ENCODE measurements at places on chromosomes 5 and 9.

GRCh38 chr9:106843371-106843770 is 19.6 kb upstream of the ZNF462 start:
- DNase-seq, result no peak

DNA sequence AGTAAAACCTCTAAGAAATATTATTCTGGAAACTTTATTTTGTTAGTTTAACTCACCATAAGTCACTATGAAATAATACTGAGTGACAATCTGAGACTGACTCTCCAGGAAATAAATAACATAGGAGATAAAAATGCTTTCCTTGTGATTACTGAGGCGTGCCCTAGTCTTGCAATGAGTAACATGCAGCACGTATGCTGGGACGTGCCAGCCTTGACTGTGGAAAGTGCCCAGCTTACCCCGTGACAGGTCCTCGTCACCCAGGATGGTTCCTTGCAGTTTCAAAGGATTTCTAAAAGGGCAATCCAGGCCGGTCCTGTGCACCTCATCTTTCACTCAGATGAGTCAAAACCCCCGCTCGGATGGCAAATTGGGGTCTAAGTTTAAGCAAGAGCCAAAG is 720.8 kb upstream of the ADAMTS16 start:
- no peak for DNase-seq

DNA sequence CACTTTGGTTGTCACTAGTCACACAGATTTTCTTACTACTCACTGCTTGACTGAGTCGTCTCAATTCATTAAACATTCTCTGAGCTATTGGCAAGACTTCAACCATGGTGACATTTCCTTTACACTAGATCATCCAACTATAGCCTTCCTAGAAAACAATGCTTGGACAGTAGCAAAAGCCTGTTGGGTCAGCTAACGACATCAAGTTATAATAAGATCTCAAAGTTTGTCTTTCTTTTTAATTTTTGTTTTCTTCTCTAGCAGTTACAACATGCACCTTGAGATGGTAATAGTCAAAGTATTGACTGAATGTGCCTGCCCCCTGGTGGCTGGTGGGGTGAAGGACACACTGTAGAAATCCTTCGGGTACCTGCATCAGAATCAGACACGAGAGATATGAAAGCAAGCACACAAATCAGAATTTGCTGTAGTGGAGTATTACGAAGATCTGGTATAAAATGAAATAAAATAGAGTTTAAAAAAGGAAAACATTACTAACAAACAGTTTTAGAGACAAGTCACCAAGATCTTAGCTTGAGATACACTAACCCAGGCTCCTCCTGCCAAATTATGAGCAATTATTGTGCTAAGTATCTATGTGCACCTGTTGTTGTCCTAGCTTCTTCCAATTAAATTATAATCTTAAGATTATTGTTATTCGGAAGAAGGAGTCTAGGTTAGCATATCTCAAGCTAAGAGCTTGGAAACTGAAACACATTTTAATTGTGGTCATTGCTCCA is 81.2 kb downstream of the ARL15 start:
- DNase-seq, result peak; percentile 22

DNA sequence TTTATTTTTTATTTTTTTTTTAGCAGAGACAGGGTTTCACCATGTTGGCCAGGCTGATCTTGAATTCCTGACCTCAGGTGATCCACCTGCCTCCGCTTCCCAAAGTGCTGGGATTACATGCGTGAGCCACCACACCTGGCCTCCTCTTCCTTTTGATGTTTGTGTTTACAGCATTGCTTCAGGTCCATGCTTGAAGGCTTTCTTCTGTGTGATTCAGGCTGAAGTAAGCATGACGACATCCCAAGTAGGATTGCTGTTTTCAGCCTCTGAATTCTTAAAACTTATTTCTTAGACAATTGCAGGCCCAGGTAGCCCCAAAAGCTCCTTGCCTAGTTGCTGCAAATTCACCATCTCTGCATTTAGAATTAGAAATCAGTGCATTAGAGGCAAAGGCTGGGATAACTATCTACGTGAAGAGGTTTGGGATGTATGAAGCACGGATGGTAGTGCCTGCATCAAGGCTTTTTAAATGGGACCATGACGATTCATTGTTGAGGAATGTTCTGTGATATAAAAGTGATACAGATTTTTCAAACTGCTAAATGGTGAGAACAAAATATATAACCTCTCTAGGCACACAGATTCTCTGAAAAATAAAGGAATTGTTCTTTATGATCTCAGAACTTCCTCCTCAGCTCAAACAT is 3.0 kb upstream of the ETF1 start:
- no peak for DNase-seq

DNA sequence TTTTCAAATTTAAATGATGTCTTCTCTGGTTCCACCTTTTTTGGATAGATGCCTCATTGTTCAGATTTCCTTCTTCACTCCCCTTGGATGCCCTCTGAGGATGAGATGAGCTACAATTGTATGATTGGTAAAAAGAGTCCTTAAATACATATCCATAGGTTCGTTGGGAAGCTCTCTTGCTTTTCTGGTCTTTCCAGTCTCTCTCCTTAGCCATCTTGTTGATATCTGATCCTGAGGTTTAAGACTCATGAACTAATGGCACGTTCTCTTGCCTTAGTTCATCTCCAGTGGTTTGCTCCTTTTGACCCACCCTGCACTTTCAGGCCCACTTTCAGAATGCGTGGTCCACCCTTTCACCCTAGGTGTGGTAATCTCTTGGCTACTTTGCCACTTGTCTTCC is 33.2 kb upstream of the TUT7 start:
- DNase-seq, result no peak

DNA sequence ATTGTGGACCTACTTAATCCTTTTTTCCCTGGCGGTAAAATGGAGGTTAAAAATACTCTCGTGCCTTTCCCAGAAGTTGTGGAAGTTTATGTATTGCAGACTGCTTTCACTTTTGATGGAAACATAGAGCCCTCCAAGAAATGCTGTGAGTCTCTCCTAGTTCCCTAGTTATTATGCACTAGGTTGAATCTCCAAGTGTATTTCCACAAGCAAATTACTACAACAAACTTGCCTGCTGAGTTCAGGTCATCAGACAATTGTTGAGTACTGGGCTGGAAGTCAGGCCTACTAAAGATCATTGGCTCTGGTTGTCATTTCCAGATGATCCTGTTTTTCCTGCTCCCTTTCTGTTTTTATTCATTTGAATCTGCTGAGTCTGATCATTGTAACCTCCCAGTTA is 104.1 kb downstream of the CD180 start:
- DNase-seq, result no peak

- DNase-seq, result no peak
Observed at GRCh38 chr5:169260896-169261569, 39.9 kb downstream of the SLIT3 start.

GRCh38 chr5:6525910-6526309 is 77.3 kb downstream of the UBE2QL1 start:
- DNase-seq, result no peak

DNA sequence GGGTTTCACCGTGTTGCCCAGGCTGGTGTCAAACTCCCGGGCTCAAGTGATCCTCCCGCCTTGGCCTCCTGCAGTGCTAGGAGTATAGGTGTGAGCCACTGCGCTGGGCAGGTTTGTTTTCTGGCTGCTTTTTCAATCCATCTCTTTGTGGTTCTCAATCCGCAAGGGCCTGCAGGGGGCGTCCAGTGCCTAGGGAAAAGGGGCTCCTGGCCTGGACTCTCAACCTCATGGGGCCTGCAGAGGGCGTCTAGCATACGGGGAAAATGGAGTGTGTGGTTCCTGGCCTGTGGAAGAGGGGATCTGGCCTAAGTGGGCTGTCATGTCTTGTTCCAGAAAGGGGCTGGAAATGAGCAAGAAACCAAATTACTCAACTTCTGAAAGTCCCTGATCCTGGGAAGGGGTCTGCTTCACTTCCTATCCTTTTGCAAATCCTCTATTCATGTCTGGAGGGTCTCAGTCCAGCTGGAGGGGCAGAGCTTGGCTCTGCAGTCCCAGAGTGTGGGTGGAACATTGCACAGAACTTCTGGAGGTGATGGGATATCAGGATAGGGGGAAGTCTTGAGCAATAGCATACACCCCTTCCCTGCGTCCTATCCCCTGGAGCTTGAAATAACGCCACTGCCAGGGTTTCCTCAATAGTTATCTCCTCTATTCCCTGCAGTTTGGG is 12.7 kb upstream of the CCL27 start:
- peak; percentile 35 for DNase-seq

GRCh38 chr5:126449751-126450271 is 26.6 kb downstream of the GRAMD2B start:
- DNase-seq, result peak; percentile 11

DNA sequence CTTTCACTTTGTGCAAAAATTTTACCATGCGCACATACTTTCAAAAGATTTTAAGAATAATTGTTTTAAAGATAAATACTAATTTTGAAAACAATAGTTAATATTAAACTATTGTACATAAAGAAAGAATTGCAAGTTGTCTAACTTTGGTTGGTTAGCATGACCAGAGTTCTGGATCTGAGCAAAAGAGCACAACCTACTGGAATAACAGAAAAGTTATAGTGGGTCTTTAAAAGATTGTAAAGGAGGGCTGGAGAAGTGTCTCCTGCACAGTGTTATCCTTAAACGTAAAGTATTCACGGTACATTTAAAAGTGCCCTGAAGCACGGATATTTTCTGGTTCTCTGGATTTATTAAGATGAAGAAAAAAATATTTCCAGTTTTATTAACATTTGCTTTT is 70.6 kb downstream of the GLIS3 start:
- no peak for DNase-seq

GRCh38 chr9:14358523-14358922 is 44.6 kb upstream of the NFIB start:
- DNase-seq, result no peak

GRCh38 chr5:153147891-153148623 is 342.4 kb upstream of the GRIA1 start:
- no peak for DNase-seq

- DNase-seq, result no peak
Observed at GRCh38 chr9:79661279-79661678, 89.5 kb downstream of the TLE4 start.

GRCh38 chr5:72138943-72139521 is 31.8 kb downstream of the MAP1B start:
- DNase-seq, result no peak

GRCh38 chr5:171821286-171821685 is 35.7 kb downstream of the SMIM23 start:
- DNase-seq, result no peak

- peak; percentile 55 for DNase-seq
Observed at GRCh38 chr5:180803181-180804128, 849 bp upstream of the MGAT1 start.

- no peak for DNase-seq
Observed at GRCh38 chr5:135204151-135204600, 170.1 kb upstream of the PITX1 start.

DNA sequence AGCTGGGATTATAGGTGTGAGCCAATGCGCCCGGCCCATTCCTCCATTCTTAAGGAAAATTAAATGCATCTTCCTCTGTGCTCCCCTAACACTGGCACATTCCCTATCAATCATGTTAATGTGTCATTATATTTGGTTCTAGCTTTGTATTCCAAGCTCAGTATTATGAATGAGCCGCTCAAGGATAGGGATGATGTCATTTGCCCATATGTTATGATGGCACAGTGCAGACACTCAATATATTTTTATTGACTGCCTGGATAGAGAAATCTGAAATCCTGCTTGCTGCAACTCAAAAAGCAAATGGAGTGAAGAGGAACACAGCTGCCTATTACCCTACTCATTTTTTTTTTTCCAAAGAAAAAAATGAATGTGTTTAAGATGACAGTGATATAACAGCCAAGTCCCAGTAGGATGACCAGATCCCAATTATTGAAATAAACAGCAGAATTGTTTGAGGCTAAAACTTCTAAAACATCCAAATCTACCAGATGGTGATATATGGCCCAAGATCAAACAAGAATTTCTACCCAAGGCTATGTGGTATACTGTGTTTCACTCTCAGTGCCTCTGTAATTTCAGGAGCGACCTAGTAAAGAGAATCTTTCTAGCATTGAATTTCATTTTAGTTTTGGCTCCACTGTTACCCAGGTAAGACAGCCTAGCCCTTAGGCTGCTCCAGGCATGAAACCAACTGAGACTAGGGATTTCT is 16.3 kb downstream of the SUSD1 start:
- DNase-seq, result no peak

- DNase-seq, result no peak
Observed at GRCh38 chr5:124614105-124614504, 132.3 kb downstream of the ZNF608 start.

DNA sequence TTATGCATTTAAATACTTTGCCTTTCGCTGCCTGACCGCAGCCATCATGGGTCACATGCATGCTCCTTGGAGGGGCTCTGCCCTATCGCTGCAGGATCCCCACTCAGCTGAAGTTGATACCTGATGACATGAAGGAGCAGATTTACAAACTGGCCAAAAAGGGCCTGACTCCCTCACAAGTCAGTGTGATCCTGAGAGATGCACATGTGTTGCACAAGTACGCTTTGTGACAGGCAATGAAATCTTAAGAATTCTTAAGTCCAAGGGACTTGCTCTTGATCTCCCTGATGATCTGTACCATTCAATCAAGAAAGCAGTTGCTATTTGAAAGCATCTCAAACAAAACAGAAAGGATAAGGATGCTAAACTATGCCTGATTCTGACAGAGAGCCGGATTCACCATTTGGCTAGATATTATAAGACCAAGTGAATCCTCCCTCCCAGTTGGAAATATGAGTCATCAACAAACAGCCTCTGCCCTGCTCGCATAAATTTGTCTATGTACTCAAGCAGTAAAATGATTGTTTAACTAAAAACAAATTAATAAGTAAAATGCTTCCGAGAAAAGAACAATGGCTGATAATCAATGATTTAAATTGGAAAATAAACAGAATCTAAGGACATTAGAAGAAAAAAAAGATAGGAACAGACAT is 41.6 kb upstream of the PPP2CA start:
- no peak for DNase-seq

GRCh38 chr5:160105686-160106360 is 13.4 kb downstream of the PWWP2A start:
- DNase-seq, result no peak

GRCh38 chr9:134348404-134349155 is 22.3 kb downstream of the RXRA start:
- no peak for DNase-seq

DNA sequence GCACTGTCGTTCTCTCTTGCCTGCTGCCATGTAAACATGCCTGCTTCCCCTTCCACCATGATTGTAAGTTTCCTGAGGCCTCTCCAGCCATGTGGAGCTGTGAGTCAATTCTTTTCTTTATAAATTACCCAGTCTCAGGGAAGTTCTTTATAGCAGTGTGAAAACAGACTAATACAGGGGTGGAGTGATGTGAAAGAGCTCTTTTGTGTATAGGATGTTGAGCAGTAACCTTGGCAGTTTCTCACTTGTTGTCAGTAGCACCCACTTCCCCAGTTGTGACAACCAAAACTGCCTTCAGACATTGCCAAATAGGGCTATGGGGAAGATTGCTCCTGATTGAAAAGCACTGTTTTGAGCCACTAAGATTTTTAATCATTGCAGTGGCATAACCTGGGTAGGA is 552.2 kb upstream of the ZNF462 start:
- no peak for DNase-seq

DNA sequence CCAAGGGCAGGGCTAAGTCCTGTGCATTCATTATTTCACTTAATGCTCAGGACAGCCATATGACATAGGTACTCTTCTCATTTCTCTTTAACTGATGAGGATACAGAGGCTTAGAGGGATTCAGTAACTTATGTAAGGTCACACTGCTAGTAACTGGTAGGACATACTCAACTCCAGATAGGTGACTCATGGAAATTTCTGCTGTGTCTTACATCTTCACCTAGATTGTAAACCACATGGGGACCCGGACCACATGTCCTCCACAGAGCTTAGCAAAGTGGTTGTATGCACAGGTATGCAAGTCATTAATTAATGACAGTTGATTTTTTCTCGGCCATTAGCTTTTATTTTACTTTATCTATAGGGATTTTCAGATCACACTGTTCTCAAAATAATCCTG is 29.3 kb downstream of the SLC1A1 start:
- no peak for DNase-seq
